ENCODE measurements at places on chromosomes 16 and 17.

DNA sequence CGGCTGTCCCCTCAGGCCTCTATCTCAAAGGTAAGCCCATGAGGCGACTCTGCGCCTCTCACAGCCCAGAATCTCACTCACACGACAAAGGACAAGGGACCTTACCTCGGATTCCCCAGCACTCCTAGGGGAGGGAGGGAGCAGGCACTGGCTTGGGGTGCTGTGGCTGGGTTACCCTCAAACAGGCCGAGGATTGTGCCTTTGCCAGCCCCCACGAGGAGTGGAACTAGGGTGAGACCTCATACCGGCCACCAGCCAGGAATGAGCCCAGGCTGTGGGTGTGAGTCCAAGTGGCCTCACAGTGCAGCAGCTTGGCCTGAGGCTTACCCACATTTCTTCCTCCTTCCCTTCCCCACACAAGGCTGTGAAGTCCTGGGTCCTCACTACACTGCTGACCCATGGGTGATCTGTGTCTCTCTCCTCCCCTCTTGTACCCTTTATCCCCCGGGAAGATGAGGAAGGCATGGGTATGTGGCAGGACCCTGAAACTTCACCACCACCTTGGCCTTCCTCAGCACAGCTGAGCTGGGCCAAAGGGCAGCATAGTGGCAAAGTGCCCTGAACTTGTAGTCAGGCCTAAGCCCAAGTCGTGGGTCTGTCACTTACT is 5.9 kb downstream of the PROCA1 start:
- no peak for DNase-seq

DNA sequence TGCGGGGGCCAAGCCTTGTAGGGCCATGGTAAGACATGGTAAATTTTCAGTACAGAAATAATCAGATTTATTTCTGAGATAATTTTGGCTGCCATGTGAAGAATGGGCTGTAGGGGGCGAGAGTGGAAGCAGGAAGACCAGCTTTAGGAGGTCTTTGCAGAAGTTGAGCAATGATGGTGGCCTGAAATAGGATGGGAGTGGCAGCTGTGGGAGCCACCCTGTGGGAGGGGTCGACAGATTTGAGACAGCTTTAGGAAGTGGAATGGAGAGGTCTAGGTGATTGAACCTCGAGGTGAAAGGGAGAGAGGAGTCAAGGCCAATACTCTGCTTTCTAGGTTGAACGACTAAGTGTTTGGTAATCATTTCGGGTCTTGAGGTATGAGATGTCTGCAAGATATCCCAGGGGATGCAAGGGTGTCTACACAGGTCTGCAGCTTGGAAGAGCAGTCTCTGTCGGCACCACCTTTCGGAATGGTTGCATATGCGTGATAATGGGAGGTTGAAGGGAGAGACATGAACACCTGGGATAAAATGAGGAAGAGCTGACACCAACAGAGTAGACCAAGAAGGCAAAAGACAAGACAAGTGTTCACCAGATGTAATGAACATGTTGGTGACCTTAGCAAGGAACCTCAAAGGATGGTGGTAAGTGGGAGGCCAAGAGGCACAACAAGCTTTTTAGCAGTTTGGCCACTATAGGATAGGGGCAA is 4.2 kb upstream of the ATXN7L3 start:
- DNase-seq: peak; percentile 71

DNA sequence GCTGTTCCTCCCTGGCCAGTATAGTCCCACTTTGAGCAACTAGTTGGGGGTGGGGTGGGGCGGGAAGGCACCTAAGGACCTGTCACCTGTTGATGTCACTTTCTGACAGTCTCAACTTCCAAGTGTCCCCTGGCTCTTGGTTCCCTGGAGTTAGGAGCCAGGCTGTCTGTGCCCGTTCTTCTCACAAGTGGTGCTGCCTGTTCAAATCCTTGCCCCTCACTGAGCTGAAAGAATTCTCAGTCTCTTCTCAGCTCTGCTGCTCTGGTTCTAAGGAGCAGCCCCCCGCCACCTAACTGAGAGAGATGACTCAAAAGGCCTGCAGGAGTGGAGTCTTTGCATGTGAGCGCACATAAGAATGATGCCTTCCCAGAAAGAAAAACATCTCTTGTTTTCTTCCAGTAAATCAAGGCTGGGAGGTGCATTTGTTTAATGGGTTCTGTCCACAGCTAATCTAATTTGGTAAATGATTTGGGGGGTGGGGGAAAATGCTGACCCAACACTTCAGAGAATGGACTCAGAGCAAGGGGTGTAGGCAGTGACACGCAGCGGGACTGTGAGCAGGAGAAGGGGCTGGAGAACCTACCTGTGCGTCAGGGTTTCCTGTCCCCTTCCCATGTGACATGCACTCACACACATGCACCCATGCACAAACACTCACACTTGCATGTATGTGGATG is 78.2 kb upstream of the NLRP1 start:
- no peak for DNase-seq

- DNase-seq: peak; percentile 81
Measured at GRCh38 chr16:85755929-85756768, 5.3 kb upstream of the C16orf74 start.

- peak; percentile 78 for DNase-seq
Measured at GRCh38 chr16:1152651-1153259, at the start of gene CACNA1H. CACNA1H (plus strand) TSS chr16:1153106; CDS start chr16:1153738, 632 bp downstream.

GRCh38 chr17:10328971-10329923 is 43.6 kb downstream of the MYH13 start:
- DNase-seq: no peak

DNA sequence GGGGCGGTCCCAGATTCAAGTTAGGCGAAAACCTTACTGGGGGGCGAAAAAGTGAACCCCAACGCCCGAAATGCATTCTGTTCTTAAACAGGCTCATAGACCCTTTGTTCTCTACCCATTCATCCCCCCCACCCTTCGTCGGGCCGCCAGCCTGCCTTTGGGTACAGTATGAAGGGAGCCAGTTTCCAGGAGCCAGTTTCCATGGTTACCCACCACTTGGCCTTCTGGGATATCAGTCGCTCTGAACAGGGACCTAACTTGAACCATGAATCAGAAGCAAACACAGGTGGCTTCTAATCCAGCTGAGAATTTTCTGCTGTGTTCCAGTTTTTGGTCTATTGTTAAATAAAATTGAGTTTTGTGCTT is 532 bp downstream of the DHX40 start:
- DNase-seq: peak; percentile 72

DNA sequence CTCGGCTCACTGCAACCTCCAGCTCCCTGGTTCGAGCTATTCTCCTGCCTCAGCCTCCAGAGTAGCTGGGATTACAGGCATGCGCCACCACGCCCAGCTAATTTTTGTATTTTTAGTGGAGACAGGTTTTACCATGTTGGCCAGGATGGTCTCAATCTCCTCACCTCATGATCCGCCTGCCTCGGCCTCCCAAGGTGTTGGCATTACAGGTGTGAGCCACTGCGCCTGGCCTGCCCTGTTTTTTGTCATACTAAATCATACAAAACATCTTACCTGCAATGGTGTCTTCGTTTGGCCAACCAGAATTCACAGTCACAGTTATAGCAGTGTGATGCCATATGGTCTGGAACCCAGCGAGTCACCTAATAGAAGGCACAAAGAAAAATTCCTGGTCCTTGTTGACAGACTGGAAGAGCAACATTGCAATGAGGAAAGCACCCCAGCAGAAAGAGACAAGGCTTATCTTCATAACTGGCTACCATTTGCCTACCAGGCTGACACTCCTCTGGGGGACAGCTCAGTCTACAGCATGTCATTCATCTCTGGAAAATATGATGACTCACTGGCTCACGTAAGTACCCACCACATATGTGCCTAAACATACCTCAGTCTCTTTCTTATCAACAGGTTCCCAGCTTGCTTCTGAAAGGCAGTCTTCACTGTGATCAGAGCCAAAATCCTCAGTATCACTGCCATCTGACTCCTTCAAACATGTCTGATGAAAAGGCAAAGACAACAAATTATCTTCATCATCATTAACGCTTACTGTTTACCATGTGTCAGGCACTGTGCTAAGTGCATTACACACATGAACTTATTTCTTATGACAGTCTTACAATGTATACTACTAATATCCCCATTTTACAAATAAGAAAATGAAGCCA is 4.3 kb upstream of the HSF5 start:
- no peak for DNase-seq

DNA sequence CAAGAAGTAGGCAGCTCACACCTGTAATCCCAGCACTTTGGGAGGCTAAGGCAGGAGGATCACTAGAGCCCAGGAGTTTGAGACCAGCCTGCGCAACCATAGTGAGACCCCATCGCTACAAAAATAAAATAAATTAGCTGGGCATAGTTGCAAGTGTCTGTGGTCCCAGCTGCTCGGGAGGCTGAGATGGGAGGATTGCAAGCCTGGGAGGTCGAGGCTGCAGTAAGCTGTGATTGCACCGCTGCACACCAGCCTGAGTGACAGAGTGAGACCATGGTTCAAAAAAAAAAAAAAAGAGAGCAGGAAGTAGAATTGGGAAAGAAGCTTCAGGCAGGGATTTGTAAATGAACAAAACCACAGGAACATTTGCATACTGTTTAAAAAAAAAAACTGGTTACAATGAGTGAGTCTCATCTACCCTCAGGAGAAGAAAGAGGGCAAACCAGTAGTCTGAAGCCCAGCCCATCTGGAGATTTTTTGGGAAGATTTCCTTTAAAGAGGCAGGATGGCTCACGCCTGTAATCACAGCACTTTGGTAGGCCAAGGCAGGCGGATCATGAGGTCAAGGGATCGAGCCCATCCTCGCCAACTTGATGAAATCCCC is 7.9 kb downstream of the MPV17L start:
- no peak for DNase-seq

DNA sequence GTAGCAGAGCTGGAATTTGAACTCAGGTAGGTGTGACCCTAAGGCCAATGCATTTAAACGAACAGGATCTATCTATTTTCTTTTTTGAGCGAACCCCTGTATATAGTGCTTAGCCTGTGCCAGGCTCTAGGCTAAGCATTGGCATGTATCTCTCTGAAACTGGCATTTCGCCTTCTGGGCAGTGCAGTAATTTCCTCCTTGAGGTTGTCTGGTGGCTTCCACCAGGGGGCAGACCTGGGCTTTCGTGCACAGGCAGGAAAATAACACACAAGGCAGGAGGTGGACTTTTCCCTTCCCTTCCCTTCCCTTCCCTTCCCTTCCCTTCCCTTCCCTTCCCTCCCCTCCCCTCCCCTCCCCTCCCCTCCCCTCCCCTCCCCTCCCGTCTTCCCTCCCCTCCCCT is 34.4 kb upstream of the PRKCB start:
- peak; percentile 65 for DNase-seq

DNA sequence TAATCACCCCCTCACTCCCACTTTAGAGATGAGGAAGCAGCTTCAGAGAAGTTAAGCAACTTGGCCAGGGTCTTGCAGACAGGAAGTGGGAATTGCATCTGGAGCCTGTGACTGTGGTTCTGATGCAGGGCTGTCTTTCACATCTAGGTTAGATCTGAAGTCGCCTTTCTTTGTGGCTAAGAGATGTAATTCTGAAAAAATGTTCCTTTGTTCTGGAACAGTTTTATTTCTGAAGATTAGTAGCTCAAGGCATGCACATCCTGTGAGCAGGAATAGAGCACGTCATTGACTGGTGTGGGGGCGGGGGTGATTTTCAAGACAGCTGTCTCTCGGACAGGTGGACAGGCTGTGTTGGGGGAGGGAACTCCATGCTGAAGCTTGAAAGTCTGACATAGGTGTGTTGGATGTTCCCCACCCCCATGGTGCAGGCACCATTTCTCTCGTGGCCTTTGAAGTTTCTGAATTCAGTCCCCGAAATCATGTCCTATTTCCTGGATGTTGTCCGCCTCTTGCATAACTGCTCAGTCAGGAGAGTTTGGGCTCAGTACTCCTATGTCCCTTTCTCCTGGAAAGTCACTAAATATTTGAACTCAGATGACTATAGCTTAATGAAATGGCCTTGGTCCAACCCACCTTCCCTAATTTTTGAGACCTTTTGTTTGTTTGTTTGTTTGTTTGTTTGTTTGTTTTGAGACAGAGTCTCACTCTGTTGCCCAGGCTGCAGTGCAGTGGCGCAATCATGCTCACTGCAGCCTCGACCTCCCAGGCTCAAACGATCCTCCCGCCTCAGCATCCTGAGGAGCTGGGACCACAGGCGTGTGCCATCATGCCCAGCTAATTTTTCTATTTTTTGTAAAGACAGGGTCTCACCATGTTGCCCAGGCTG is 21.0 kb upstream of the HERPUD1 start:
- no peak for DNase-seq

DNA sequence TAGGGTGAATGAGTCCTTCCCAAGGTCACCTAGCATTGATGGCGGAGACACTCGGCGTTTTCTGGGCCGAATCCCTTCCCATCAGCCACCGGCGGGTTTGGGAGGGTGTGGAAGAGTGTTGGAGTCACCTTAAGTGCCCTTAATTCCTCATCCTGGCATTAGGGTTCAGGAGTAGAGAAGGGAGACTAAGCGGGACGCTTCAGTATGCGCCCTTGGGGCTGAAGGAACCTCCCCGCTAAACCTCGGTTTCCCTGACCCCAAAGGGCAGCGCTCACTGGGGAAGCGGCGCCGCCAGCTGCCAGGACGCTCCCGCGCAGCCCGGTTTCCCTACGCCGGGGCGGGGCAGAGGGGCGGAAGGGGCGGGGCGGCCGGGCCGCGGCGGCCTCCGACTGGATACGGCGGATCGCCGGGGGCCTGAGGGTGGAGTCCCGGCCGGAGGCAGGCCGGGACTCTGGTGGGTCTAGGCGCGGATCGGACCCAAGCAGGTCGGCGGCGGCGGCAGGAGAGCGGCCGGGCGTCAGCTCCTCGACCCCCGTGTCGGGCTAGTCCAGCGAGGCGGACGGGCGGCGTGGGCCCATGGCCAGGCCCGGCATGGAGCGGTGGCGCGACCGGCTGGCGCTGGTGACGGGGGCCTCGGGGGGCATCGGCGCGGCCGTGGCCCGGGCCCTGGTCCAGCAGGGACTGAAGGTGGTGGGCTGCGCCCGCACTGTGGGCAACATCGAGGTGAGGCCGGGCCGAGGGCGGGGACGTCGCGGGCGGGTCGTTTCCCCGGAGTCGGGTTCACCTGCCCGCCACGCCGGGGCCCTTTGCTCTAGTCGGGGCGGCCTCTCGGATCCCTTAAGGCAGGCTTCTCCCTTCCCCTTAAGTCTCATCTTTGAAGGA is at the start of gene DHRS11:
TSS of gene DHRS11 (plus strand) at position 446 of the 882 bp plus-strand sequence. CDS start at position 577, 131 bp downstream.
- peak; percentile 98 for DNase-seq

DNA sequence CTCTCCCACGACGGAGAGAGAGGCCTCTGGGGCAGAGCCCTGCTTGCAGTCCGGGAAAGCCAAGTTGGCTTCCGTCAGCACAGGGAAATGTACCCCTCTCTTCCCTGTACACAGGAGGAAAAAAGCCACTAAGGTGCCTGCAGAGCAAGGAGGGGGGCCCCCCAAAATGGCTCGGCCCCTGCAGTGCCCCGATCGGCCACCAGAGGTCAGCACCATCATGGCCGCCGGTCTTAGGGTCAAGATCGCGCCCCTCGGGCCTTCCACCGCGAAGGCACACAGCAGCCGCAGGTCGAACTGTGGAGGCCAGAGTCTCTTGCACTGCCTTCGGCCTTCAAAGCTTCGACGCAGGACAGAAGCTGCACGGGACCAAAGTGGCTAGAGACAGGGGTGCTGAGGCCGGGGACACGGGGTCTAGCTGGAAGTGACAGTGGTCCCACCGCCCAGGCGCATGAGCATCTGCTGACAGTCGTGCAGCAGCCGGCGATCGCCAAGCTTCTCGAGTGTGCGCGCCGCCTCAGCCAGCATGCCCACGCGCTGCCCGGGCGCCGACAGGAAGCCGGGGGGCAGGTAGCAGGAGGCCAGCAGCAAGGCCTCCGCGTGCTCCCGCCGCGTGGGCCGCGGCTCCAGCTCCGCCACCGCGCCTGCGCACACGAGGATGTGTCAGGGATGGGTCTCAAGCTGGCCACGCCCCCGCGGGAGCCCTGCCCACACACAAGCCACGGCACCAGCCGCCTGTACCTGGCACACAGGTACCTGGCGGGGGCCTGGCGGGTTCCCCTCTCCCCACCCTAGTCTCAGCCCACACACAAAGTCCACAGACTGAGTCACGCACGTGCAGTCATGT is 24.4 kb downstream of the SREBF1 start:
- DNase-seq: peak; percentile 94

- no peak for DNase-seq
Measured at GRCh38 chr16:53732296-53732929, 28.5 kb downstream of the FTO start.
